ENCODE measurements at places on chromosomes 11 and 22.

GRCh38 chr11:86592047-86592591, 80.3 kb downstream of the ME3 start:
- no peak for DNase-seq

- DNase-seq = no peak
These were observed 69.9 kb upstream of the CHRM4 start for GRCh38 chr11:46461461-46461927.

- no peak for DNase-seq
These were observed 193.2 kb upstream of the PLET1 start for GRCh38 chr11:112453601-112454577.

DNA sequence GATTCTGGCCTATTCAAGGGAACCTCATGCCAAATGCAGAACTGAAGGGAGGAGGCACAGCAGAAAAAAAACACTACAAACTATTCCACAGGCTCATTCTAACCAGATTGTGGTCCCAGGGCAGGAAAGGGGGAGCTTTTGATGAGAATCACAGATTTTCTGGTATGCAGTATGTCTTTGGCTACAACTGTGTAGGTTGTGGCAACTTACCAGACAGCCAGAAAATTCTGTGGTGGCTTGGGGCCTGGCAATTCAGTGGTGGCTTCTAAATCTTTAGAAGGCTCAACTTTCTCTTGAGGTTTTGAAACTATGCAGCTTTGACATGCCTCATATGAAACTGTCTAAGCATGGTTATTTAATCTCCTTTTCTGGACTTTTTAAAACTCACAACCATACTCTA, 850.8 kb upstream of the CCDC90B start:
- no peak for DNase-seq

DNA sequence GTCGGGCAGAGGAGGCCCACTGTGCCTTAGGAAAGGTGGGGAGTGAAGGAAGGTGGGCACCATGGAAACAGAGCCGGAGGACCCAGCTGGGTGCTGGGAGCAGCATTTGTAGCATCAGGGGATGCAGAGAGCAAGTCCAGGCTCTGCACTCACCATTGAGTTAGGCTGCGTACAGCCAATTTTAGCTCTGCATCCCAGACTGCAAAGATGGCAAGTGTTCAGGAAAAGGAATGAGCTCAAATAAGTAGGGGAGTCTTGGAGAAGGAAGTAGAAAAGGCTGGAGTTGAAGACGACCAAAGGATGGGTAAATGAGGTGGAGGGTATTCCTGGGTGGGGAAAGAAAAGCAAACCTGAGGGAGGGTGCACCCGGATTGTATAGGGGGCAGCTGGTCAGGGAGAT, 31.6 kb upstream of the ETS1 start:
- no peak for DNase-seq

DNA sequence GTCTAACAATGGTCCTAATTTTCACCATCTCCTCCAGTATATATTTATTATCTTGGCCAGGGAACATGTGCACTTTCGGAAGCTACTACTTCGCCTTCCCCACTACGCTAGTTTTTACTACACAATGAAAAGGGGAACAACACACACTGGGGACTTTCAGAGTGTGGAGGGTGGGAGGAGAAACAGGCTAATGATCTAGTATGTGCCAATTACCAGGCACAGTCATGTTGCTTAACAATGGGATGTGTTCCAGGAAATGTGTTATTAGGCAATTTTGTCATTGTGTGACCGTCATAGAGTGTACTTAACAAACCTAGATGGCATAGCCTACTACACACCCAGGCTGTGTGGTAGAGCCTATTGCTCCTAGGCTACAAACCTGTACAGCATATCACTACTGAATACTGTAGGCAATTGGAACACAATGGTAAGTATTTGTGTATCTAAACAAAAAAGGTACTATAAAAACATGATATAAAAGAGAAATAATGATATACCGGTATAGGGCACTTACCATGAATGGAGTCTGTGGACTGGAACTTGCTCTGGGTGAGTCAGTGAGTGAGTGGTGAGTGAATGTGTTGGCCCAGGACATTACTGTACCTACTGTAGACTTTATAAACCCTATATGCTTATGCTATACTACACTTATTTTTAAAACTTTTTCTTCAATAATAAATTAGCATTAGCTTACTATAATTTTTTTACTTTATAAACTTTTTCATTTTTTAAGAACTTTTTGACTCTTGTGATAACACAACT, 20.1 kb upstream of the CUL5 start:
- DNase-seq = no peak

All from stimulated activated CD4-positive, alpha-beta T cell treated with anti-CD3 and anti-CD28 coated beads, Interleukin-1b, Interleukin-23, amount 100 ng/mL, for 24 hours (primary cell).